ENCODE measurements at places on chromosomes 13 and 19.

DNA sequence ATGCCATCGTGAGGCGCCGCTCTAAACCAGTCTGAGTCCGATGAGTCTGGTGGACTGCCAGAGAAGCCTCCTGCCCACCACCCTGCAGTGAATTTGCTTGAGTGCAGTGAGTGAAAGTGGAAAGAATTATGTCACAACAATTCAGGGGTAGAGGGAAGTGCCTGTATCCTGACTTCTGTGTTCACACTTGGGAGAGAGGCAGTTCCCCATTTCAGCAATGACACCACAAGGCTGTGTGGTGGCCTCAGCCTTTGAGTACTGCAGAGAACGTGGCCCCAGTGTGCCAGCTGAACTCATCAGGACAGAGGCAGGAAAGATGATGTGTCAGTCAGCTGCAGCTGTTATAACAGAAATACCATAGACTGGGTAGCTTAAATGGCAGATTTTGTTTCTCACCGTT lies 155.6 kb downstream of the COG6 start:
- DNase-seq: no peak

GRCh38 chr13:23119131-23119530 lies 61.6 kb upstream of the SGCG start:
- no peak for DNase-seq

DNA sequence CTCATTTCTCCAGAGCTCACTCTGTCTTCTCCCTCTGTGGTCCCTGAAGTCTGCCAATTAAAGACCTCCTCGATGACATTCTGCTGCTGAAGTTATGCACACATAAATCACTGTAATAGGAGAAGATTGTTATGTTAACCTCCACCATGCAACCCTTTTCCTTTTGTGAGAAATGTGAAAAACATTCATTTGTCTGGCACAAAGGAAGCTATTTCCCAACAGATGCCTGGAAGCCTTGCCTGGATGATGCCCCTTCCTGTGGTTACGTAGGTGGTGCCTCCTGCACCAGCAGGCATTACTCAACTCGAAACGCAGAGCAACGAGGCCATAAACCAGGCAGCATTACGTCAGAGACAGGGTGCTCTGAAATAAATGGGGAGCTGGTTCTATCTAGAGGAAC lies 327.4 kb upstream of the ZNF507 start:
- peak; percentile 37 for DNase-seq

DNA sequence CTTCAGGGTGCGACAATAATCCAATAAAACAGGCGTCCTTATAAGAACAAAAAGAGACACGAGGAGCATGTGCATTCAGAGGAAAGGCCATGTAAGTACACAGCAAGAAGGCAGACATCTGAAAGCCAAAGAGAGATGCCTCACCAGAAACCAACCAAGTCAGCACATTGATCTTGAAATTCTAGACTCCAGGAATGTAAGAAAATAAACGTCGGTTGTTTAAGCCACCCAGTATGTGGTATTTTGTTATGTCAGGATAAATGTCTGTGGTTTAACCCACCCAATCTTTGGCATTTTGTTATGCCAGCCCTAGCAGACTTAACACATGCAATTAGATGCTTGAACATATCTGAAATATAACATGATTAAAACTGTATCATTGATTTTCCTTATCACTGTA lies 452.0 kb downstream of the SLITRK6 start:
- peak; percentile 33 for DNase-seq

GRCh38 chr13:73136776-73137175 lies 78.0 kb downstream of the KLF5 start:
- DNase-seq: no peak

DNA sequence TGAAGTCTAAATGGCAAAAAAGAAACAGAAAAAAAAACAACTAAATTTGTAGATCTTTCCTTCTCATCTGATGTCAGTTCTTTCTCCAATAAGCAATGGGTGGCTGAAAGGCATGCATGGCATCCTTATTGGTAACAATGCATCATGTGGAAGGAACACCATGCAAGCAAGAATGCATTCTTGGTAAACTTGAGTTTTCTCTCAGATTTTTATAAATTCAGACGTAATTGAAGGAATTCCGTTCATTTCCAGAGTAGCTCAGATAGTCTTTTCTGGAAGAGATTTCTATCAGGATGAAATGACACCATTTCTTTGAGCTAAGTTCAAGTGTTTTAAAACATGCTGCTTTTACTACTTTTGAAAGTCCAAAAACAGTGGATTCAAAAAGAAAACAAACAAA lies 373.0 kb downstream of the COG6 start:
- no peak for DNase-seq

GRCh38 chr13:63567031-63567430 lies 2151.4 kb upstream of the PCDH20 start:
- no peak for DNase-seq

GRCh38 chr13:21823949-21824348 lies 153.1 kb downstream of the FGF9 start:
- no peak for DNase-seq

- DNase-seq: peak; percentile 86
These were observed 10.4 kb downstream of the SETDB2 start for GRCh38 chr13:49454388-49455006.

- peak; percentile 91 for DNase-seq
These were observed 516.5 kb downstream of the SUCLA2 start for GRCh38 chr13:47484548-47484947.

DNA sequence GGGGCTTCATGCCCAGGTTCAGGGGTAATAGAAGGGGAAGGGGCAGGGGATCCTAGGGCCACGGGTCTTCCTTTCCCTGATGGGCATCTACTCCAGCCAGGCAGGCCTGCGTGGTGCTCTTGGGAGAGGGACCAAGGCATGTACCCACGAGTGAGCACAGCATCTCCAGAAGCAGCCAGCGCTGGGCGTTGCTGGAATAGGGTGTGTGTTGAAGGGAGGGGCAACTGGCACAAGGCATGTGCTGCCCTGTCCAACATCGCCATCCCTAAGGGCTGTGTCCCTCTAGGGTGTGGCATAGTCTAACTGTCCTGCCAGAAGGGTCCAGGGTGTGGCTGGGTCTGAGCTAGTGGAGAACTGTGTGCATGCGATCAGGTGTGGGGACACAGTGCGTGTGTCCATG lies 2.9 kb downstream of the NOTCH3 start:
- DNase-seq: no peak

GRCh38 chr19:9917321-9917720 lies 19.0 kb downstream of the OLFM2 start:
- peak; percentile 67 for DNase-seq

- DNase-seq: peak; percentile 96
These were observed 300.5 kb downstream of the SPRY2 start for GRCh38 chr13:80040196-80040980.

GRCh38 chr19:19109601-19110000 lies 28.7 kb downstream of the TMEM161A start:
- peak; percentile 17 for DNase-seq

- DNase-seq: no peak
These were observed at the start of gene KLK6 for GRCh38 chr19:50969413-50969760. TSS of gene KLK6 (minus strand) at chr19:50969591. CDS start at chr19:50968104, 1,487 bp downstream.

DNA sequence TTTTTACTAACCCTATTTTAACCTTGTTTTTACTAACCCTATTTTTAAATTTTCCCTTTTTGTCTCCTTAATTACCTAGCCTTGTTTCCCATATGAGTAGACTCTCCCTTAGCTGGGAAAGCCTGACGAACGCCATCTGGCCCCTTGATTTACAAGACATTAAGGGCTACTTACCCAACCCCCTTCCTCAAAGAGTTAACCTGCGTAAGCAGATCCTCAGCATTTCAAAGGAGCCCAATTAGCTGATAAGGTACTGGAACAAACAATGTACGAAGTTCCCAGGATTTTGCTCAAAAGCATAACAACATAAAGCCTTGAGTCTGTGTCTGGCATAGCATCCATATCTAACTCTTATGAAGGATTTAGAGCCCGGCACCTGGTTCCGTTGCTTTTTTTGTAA lies 4.7 kb upstream of the MVB12A start:
- DNase-seq: peak; percentile 49

- peak; percentile 75 for DNase-seq
These were observed 13.8 kb downstream of the DNASE2 start for GRCh38 chr19:12867120-12868099.

GRCh38 chr13:77860507-77860981 lies 58.1 kb downstream of the EDNRB start:
- DNase-seq: peak; percentile 85

DNA sequence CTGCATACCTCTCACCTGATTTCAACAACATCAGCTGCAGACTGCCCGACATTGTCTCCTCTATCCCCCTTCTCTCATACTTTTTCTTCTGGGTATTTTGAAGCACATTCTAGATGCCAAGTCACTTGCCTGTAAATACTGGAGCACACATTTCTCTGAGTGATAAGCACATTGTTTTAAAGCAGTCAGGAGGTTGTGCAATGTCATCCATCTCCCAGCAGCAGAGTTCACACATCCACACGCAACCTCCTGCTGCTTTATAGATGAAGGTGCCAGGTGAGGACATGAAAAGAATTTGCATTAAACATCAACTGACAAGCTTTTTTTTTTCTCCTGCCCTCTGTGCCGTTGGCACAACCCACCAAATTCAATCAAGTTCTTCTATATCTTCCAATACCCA lies 5.5 kb downstream of the UPK1A start:
- DNase-seq: no peak

DNA sequence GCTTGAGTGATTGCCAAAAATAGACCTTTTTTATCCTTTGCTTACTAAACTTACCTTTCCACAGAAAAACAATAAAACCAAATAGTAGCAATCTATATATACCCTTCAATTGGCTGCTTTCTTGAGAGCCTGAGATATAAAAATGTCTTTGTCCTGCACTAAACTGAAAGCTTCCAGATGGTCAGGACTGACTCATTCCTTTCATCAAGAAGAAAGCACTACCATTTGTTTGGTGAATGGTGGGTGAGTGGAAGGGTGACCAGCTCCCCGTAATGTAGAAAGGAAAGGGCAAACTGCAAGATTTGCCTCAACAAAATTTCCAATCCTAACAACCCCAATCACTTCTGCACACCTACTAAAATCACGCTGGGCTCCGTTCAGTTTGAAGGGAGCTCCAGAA lies 67.8 kb downstream of the SACS start:
- no peak for DNase-seq

DNA sequence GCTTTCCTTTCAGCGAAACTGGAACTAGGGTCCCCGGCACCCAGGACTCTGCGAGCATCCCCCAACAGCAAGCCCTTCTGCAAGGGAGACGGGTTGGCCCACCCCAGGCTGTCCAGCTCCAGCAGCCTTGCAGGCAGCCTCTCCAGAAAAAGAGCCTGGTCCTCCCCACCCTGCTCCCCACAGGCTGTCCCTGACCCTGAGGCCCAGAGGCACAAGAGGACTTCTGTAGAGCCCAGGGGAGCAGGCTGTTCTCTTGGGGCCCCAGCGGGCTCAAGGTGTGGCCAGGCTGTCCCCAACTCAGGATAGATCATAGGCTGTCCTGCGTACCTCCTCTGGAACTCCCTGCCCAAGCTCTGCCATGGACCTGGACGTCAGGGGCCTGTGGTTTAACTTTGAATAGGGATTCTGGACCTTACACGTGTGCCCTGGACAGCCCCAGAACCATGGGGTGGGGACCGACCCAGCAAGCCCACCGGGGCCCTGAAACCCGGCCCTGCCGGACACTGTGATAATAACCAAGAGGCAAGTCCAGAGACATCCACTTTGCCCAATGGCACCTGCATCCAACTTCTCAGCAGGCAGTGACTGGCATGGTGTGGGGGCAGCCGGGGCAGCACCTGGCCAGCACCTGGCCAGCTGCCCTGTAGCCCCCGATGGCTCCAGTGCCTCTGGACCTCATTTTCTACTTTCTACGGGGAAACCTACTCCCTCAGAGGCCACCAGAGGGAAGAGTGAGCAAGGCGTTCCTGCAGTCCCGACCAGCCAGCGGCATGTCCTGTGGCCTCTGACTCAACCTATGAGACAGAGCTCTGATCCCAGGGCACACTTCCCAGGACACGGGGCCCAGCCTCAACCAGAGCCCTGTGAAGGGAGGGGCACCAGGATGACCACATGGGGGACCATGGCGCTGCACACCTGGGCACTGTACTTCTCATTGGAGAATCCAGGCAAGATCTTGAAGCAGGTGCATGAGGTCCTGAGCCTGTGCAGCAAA lies 50.9 kb upstream of the TPM4 start:
- peak; percentile 31 for DNase-seq

GRCh38 chr19:23777216-23777615 lies 18.5 kb upstream of the ZNF681 start:
- no peak for DNase-seq

GRCh38 chr13:35472323-35472881 lies 4.1 kb downstream of the MAB21L1 start:
- DNase-seq: no peak

DNA sequence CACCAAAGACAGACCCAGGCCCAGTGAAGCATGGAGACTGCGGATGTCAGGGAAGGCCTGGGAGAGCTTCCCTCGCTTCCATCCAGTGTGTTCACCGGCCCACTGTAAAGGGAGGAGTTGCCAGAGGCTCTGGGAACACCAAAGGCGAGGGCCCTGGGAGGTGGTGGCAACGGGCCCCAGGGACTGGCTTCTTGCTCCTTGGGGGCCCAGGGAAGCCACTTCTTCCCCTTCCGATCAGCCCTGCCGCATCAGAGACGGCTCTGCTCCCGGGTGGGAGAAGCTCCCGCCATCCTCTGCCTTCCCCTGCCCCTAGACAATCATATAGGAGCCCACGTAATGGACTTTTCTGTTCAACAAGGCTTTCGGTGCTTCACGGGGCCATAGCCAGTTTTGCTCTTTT lies 83.4 kb upstream of the GPR183 start:
- DNase-seq: no peak

GRCh38 chr13:91277013-91277676 lies 70.3 kb upstream of the MIR17HG start:
- no peak for DNase-seq

DNA sequence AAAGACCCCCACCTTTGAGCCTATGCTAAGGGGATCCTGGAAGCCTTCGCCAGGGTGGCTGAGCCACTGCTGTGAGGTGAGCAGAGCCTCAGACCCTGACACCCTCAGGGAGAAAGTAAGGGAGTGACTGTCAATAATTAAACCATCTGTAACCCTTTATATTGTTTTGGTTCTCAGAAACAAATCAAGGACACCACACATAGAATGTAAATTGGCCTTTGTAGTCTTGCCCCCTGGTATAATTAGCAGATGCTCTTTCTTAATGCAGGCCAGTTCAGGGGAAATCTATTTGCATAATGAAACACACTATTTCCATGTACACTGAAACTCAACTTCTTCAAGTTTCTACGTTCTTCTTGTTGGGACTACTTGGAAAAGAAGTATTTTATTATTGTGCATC lies 127.7 kb upstream of the EDNRB start:
- DNase-seq: no peak

DNA sequence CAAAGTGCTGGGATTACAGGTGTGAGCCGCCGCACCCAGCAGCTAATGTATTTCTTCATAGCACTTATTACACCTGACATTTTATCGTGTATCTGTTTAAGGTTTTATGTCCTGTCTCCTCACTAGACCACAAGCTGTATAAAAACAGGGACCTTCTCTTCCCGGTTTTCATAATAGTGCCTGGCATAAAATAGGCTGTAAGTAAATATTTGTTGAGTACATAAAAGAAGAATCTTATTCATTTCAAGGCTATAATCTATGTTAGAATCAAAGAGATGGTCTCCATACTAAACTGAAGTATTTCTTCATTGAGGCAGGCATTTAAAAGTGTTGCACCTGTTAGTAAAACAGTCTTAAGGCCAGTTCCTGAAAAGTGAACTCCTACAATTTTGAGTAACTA lies 194.0 kb downstream of the SHISA2 start:
- DNase-seq: no peak

GRCh38 chr13:85076343-85076742 lies 722.9 kb downstream of the SLITRK6 start:
- DNase-seq: no peak

Data from mesenchymal stem cell (in vitro differentiated cells and primary cell).